CD4-positive, alpha-beta memory T cell (primary cell): ENCODE measurements at places on chromosomes 5 and 9.

DNA sequence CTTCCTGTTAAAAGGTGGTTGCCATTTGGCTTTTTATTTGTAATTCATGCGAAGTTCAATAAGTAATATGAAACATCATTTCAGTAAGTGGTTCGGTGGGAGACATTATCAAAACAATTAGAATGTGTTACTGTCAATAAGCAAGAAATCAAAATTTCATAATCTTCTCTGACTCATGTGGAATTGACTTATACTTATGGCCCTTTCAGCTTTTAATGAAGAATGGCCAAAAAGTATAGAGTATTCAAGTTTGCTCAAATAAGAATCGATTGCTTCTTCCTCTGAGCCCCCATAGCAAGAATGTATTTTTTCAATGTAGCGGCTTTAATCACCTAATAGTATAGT lies 174.5 kb downstream of the AOPEP start:
- DNase-seq = no peak

- no peak for DNase-seq
Observed at GRCh38 chr5:168401880-168402279, 84.4 kb upstream of the RARS1 start.

DNA sequence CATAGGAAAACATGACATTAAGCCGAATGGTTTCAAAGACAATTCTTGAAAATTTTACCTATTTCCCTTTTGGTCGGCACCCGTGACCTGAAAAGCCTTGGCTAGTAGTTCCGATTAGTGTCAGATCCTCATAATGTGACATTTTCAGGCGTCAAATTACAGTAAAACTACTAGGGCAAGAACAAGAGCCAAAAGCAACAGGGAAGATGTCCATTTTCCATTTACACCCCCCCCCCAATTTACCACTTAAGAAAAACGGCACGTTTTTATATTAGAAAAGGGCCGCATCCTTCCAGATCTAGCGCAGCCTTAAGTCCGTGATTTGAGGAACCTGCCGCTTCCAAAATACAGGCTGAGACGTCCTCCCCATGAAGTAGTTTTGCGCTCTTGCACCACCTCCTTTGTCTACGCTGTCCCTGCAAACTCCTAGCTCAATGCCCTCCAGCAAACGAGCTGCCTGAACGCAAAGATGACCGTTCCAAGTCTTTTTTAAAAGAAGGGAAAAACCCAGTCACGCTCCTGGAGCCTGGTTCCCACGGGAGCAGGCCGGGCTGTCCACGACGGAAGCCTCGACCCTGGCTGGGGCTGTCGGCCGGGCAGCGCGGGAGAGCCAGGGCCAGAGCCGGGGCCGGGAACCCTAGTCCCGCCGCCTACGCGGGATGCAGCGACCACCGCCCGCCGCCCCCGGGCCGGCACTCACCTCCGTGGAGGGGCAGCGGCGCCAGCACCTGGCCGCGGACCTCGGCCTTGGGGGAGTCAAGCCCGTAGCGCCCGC lies 616 bp downstream of the RNF130 start:
- no peak for DNase-seq

GRCh38 chr9:81071108-81071507 lies 618.2 kb downstream of the TLE1 start:
- DNase-seq = no peak

GRCh38 chr9:36748322-36748899 lies 175.7 kb downstream of the MELK start:
- peak; percentile 6 for DNase-seq

DNA sequence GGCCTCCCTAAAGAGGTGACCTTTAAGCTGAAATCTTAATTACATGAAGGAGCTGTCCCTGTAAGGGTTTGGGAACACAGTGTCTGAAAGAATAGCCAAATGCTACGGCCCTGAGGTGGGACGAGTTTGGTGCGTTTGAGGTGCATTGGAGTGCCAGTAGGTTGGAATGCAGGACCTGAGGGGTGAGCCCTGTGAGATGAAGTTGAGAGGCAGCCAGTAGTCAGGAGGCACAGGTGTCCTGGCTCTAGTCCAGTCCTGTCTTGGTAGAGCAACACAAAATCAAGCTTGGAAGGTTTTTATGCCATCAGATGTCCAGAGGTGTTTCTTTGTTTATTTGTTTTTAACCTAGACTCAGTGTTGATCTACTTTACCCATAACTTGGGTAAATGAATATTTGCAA lies 108.5 kb downstream of the ARHGAP26 start:
- no peak for DNase-seq

- DNase-seq = no peak
Observed at GRCh38 chr5:115842952-115843351, 1.2 kb downstream of the AP3S1 start.

DNA sequence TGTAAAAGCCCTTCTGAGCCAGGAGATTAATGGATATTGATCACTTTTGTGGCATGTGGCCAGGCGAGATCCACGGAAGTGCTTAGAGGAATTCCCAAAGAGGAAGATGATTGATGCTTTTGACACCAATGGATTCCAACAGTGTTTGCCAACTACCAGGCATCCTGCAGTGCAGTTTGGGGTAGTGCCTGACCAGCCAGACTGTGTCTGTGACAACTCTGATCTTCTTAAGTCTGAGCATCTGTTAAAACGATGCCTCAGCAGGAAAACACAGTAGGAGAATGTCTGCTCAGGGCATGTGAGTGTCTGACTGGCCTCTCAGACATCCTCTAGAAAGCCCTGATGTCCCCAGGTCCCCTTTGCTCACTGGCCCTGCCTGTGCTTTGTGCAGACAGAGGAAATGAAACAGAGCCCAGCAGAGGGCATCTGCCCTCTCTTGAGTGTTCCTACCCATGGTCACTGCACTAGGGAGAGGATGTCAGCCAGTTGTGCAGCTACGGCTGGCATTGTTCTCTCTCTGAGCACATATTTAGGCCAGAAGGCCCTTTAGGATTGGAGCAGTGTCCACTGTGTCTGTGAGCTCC lies 57.0 kb downstream of the TRPC7 start:
- no peak for DNase-seq
